Activated CD8-positive, alpha-beta memory T cell treated with anti-CD3 and anti-CD28 coated beads, Interleukin-2, amount 10 ng/mL, durations not matched to agents 7 days and 5 days (primary cell): ENCODE measurements at places on chromosomes 13 and 19. TPM values are rescaled to one million over a fixed set of nuclear protein-coding genes. Genes with fewer than 3 reads are reported as not detected.

CLIP3 gene
- 0.98 TPM for total RNA-seq

KCNN4 gene
- 53.0 TPM for total RNA-seq

NECTIN2 gene
- total RNA-seq = 0.49 TPM

EDDM13 gene
- not detected for total RNA-seq

TMIGD2 gene
- 29.8 TPM for total RNA-seq

CPT1C gene
- total RNA-seq = 1.6 TPM

SMIM17 gene
- not detected for total RNA-seq

RFPL4A gene
- not detected for total RNA-seq

KLK15 gene
- not detected for total RNA-seq
